ENCODE measurements at places on chromosomes 6 and 20. TPM values are rescaled to one million over a fixed set of nuclear protein-coding genes. Genes with fewer than 3 reads are reported as not detected.

The FRK gene
- 9.6 TPM for total RNA-seq

The BTBD9 gene
- total RNA-seq = 31.8 TPM

The SRMS gene
- total RNA-seq = 0.12 TPM

The SYNJ2 gene
- total RNA-seq = 12.3 TPM

The EPHA7 gene
- 29.5 TPM for total RNA-seq

The EYA4 gene
- 27.3 TPM for total RNA-seq

Measured in metanephros (tissue), 2 donors.